ENCODE measurements at places on chromosomes 16 and 17.

GRCh38 chr16:693766-694165 lies 3.6 kb upstream of the WDR24 start:
- no peak for DNase-seq

DNA sequence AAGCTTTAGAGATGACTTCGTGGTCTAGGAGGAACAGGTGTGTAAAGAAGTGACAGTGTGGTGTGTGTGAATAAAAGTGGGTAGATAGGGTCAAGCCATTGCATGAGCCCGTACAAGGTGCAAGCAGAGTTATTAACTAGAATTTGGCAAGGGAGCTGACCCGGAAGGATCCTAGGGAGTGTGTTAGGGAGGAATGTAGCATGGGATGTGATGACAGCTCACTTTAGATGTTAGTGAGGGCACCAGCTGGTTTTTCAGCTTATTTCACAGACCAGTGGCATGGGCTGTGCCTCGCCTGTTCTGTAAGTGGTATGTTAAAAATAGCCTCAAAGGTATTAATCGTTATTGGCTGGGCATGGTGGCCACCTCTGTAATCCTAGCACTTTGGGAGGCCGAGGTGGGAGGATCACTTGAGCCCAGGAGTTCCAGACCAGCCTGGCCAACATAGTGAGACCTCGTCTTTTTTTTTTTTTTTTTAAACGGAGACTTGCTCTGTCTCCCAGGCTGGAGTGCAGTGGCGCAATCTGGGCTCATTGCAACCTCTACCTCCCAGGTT lies 8.3 kb downstream of the ANKRD40CL start:
- DNase-seq = no peak

DNA sequence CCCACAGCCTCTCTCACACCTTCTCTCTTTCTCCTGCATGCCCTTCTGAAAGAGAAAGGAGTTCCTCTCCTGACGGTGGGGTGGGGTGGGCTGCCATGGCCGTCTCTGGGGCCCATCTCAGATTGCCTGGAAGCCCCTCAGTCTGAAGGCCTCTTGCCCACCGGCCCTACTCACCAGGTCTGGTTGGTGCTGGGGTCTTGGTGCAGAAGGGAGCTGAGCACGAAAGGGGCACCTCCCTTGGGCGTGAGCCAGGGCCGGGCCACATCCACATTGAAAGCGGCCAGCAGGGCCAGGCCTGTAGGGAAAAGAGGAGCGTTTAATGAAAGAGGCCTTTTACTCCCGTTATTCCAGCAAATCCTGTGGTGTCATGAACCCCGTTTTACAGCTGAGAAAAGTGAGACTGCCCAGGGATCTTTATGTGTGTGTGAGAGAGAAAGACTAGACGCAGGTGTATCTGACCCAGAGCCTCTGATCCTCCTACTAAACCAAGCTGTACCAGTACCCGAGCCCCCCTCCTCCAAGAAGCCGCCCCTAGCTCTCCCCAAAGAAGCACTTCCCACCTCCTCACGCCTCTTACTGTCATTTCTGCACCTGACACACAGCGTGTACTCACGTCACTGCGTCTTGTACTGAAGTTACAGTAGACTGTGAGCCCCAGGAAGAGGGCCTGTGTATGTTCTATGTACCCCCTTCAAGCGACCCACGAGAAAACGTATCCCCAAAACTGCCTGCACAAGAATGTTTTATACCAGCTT lies 23.4 kb downstream of the ITGAE start:
- DNase-seq = no peak

DNA sequence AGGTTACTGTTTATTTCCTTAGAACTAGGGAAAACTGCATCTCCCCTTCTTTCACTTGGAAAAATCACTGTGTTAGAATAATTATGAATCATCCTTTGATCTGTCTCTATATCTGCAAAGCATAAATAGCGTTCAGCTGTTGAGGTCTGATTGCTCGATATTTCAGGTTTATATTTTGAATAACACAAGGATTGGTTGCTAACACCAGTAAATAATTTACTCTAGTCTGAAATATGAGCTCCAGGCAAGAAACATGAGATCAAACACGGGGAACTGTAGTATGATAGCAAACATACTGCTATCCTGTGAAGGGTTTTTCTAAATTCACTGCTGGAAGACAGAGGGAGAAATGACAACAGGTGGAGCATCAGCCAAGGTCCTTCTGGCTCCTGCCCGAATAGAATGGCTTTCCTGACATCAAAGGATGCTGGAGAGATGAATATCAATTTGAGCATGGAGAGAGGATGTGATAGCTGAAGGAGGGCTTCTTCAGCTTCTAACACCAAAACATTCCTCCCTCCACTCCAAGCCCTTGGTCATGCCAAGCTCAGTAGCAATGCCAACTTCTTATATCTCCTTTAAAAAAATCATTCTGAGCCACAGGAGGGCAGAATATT lies 450.3 kb downstream of the SHISA9 start:
- DNase-seq = no peak

GRCh38 chr16:11118479-11118878 lies 137.5 kb downstream of the SOCS1 start:
- no peak for DNase-seq

- DNase-seq = no peak
These were observed 7.8 kb upstream of the EVI2A start for GRCh38 chr17:31329221-31329620.

- no peak for DNase-seq
These were observed 4.9 kb downstream of the PRCD start for GRCh38 chr17:76544546-76545365.

- no peak for DNase-seq
These were observed 10.2 kb downstream of the CFAP20 start for GRCh38 chr16:58118801-58119508.

DNA sequence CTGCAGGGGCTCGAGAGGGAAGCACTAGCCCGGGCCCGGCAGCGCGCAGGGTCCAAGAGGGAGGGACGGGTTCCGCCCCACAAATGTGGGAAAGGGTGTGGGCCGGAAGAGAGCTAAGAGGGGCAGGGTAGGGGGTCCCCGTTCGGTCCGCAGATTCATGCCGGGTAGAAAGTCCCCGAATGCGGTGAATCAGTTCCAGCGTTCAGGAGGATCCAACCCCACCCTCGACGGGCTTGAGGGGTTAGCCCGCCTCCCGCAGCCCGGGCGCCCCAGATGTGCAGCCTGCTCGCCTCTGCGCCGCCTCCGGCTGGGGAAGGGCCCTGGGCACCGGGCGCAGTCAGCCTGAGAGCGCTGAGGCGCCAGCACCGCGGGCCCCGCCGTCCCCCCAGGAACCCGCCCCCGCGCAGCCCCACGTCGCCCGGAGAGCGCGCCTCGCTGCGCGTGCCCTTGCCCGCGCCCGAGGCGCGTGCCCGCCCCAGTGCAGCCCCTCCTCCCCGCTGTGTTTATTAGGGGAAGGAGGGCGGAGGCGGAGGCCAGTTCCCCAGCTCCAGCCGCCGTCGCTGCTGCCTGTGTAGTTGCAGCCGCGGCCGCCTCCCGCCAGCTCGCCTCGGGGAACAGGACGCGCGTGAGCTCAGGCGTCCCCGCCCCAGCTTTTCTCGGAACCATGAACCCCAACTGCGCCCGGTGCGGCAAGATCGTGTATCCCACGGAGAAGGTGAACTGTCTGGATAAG lies at the start of gene LASP1:
Gene LASP1, plus strand, starts transcription at position 533 of the 733 bp plus-strand sequence. Its CDS starts 132 bp downstream, at position 665.
- peak; percentile 75 for DNase-seq
